ENCODE measurements at places on chromosomes 3 and 15.

DNA sequence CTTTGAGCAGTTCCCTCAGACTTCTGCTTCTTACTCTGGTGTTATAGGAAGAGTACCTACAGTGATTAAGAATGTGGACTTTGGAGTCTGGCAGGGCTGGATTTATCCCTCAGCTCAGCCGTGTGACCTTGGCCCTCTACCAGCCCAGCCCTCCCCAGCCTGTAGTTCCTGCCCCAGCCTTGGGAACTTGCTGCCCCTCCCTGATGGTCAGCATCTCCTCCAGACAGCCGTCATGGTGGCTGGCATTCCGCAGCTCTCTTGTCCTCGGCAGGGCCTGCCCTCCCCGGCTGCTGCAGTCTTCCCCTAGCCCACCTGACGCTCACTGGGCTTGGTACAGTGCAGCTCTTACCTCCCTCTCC, 21.9 kb upstream of the CPNE9 start:
- no peak for DNase-seq

DNA sequence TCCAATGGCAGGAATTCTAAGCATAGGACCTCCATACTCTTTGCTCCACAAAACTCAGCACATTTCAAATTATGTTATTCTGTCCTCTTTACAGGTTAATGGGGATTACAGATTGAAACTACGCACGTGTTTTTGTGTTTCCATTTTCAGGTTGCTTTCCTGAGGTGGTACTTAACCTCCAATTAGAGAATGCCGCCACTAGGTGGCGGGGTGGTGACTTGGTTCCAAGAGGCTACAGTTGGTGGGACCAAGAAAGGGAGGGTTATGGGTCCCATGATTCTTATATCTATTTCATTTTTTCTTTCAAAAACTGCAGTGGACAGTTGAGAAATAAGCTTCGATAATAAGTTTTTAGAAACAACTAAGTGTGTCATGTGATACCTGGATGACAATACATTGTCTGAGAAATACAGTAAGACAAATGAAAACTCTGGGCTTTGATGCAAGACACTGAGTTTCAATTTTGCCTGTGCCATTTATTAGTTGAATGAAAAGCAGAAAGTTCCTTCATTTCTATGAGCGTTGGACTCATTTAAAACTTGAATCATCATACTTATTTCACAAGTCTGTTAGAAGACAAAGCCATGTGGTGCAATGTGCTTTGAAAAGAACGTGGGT, 539.0 kb downstream of the FGF12 start:
- no peak for DNase-seq

GRCh38 chr3:31567036-31567435, 34.3 kb downstream of the STT3B start:
- no peak for DNase-seq

DNA sequence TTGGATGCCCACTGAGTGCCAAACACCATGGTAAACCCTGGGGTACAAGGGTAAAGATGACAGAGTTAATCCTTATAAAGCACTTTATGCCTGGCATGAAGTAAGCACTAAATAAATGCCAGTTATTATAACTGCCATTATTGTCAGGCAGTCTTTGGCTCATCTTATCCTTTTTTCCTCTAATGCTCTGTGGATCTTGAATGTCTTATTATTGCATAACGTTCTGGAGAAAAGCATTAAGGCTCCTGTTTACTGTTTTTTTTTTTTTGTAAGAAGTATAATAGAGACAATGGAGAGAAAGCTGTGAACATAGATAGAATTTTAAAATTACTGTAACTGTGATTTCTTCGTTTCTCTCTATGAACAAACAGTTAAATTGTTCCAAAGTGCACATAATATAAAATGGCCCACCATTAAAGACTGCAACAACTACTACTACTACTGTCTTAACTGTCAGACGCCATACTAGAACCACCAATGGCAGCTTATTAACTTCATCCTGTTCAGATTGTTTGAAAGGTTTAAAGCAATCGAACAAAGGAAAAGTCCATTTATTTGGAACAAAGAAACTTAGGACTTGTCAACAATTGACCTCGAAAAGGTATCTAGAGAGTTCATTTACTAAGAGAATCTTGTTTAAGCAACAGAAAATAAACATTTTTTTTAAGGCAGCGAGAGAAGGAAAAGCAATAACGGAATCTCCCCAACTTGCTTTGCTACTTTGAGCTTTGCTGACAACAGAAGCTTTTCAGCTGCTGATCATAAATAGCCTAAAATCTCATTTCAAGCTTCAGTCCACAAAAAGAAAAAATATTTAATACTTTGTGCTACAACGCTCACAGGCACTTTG, 520.7 kb downstream of the ROBO1 start:
- no peak for DNase-seq

DNA sequence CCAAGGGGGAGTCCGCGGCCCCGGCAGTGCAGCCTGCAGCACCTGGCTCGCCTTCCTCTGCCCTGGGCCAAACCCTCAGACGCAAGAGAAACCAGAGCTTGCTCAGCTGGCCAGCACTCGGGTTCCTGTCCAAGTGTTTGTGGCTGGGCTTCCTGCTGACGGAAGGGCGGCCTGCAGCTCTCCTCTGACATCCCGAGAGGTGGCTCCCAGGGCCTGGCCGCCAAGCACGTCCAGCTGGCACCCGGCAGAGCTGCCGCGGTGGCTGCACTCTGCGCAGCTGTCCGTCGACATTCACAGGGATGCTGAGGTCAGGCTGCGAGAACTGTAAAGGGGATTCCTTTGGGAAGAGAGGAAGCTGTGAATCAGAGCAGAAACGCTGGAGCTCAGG, 85.6 kb downstream of the CPN2 start:
- DNase-seq, result no peak

DNA sequence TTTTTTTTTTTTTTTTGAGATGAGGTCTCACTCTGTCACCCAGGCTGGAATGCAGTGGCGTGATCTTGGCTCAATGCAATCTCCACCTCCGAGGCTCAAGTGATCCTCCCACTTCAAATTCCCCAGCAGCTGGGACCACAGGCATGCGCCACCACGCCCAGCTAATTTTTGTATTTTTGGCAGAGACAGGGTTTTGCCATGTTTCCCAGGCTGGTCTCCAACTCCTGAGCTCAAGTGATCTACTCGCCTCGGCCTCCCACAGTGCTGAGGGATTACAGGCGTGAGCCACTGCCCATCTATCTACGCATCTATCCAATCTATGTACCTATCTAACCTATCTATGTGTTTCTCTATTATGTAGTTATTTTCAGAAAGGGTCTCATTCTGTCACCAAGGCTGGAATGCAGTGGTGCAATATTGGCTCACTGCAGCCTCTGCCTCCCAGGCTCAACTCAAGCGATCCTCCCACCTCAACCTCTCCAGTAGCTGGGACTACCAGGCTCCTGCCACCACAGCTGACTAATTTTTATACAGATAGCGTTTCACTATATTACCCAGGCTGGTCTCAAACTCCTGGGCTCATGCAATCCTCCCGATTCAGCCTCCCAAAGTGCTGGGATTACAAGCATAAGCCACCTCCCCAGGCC, 20.2 kb upstream of the GPX1 start:
- DNase-seq, result no peak

- DNase-seq, result no peak
These were observed 802.0 kb downstream of the TBL1XR1 start for GRCh38 chr3:176395240-176395639.

DNA sequence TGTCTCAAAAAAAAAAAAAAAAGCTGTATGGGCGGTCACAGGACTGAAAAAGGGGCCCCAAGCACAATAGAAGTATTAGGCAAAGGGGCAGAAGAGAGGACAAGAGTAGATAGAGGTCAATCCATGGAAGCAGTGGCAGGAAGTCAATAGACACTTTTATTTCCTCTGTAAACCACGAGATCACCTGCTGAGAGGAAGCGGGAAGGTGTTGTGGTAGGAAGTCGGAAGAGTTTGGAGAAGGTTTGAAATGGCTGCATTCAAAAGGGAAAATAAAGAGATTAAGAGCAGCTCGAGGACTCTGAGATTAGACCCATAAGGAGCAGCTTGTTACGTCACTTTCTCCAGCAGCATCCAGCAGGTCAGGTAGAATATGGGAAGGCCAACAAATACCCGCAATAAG, 14.2 kb upstream of the ZNF148 start:
- DNase-seq, result no peak

DNA sequence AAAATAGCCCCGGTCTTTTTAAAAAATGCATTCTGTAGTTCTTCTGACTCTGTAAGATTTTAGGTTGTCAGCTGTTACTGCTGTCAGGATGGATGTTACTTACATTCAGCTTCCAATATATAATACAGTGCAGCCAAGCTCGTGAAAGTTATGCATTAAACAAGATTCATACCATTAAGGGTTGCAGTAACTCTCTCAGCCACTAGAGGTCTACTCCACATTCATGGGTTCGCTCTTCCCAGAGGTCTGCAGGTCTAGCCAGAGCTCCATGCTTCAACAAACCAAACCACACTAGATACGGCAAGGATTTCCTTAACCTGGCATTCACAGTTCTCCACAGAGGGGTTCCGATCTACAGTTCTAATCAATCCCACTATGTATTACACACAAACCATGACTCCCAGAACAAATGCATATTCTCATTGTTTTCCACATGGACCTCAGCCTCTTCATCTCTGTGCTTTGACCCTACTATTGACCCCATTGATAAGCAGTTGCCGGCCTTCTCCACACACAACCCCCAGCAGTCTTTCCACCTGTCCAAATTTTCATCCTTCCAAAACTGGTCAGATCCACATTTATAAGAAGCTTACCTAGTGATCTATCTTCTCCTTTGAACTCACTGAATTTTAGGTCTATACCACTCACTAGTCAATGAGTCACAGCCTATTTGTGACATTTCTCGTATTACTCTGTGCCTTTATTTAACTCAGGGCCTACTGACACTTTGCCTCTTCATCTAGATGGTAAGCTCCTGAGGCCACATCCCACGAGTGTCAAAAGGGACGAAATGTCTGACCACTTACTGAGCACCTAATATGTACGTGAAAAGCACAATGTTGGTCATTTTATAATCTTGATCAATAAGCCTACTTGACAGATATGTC, 33.7 kb downstream of the RORA start:
- DNase-seq, result peak; percentile 15

GRCh38 chr3:13013994-13014754, 59.1 kb downstream of the IQSEC1 start:
- no peak for DNase-seq

DNA sequence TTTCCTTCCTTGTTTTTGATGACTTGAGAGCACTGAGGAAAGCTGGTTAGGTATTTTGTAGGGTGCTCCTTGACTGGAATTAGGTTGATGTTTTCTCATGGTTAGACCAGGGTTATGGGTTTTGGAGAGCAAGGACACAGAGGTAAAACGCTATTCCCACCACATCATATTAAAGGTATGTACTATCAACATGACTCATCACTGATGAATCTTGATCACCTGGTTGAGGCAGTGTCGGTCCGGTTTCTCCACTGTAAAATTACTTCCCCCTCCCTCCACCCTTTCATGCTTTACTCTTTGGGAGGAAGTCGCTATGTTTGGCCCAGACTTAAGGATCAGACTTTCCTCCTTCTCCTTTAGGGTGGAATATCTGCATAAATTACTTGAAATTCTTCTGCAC, 201.6 kb downstream of the EDEM1 start:
- DNase-seq, result no peak

- DNase-seq, result no peak
These were observed 8.1 kb downstream of the CFAP100 start for GRCh38 chr3:126402666-126403302.

GRCh38 chr3:28544236-28544635, 195.6 kb upstream of the AZI2 start:
- no peak for DNase-seq

- no peak for DNase-seq
These were observed 75.9 kb upstream of the RASGRF1 start for GRCh38 chr15:79166311-79166955.

GRCh38 chr3:106302451-106303221, 433.8 kb upstream of the CBLB start:
- DNase-seq, result no peak

- no peak for DNase-seq
These were observed 233.2 kb downstream of the FGF12 start for GRCh38 chr3:192494174-192494573.

DNA sequence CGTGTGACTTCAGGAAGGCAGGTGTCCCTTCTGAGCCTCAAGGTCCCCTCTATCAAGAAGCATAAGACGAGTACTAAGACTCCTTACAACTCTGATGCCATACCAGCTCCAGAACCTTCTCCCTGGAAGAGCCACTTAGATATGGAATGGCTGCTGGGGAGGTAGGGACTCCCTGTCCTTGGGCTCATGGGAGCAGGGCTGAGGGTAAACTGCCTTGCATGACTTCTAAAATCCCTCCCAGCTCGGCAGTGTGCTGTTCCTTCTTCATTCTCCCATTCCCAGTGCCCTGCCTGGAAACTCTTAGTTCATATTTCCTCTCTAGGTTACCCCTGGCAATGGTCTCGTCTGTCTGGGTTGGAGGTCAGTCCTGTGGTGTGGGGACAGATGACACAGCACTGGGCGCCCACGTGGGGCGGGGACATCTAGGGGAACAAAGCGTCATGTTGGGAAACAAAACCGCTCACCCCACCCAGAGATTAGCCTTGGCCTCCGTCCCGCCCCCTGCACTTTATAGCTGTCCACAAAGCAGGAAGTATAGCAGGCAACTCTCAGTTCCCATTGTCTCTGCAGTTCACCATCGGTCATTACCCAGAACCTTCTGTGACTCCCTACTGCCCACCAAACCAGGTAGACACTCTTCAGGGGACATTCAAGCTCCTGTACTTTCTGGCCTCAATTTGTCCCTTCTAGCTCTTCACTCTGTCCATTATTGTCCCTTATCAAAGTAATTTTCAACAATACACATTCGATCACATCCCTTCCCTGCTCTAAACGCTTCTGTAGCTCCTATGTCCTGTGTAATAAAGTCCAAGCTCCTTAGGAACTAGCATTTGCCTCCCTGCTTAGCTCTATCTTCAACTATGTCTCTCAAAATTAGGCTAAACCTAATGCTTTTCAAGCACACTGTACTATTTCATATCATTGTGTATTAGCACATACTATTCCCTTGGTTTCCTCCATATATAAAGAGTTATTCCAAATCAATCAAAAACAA, 73.8 kb downstream of the IQSEC1 start:
- DNase-seq, result no peak

- no peak for DNase-seq
These were observed 150.1 kb upstream of the LRRN1 start for GRCh38 chr3:3648988-3649679.

DNA sequence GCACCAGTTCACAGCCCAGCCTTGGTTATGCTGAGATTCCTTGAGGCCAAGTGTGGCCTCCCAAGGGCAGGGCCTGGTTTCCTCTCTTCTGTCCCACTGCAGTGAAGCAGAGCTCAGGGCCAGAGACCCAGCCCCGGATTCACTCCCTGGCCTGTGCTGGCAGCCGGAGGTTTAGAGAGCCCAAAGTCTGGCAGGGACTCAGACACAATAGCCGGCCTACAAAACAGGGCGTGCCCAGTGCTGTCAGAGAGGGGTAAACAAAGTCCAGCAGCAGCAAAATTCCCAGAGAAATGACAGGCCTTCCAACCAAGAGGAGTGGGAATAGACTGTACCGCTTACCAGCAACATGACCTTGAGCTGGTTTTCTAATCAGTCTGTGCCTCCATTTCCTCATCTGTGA, 14.0 kb downstream of the VIPR1 start:
- no peak for DNase-seq

- no peak for DNase-seq
These were observed 305.6 kb downstream of the LSAMP start for GRCh38 chr3:116139641-116140040.
